ENCODE measurements at places on chromosomes 16 and 17. TPM values are rescaled to one million over a fixed set of nuclear protein-coding genes. Genes with fewer than 3 reads are reported as not detected.

Gene NETO2
- total RNA-seq = 84.4 TPM

Gene TNFRSF13B
- not detected for total RNA-seq

Gene CSNK2A2
- 56.4 TPM for total RNA-seq

Gene SEPTIN1
- 117 TPM for total RNA-seq

Gene ZFP3
- total RNA-seq = 0.72 TPM

Gene ZNF205
- total RNA-seq = not detected

Gene BCAR1
- total RNA-seq = 9.2 TPM

Gene WSCD1
- total RNA-seq = not detected

Gene RAB26
- 12.8 TPM for total RNA-seq

Gene C16orf92
- total RNA-seq = not detected

Data from Karpas-422 (cell line).